NCI-H1930 (cell line): ENCODE measurements at places on chromosomes 4 and X.

DNA sequence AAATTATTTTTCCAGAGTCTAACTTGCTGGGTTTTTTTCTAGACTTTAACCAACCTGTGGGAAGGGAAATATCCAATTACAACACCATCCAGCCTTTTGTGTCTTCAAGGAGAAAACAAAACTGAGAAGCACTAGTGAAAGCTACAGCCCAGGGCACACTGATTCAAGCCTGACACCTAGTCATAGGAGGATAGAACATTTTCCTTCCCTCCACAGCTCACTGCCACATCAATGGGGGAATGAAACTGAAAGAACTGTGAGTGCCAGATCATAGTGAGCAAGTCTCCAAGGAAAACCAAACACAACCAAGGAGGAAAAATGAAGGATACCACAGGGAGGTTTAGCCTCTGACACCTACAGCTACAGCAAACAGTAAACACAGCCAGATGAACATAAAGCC, 43.3 kb upstream of the MAGEA8 start:
- DNase-seq: no peak

DNA sequence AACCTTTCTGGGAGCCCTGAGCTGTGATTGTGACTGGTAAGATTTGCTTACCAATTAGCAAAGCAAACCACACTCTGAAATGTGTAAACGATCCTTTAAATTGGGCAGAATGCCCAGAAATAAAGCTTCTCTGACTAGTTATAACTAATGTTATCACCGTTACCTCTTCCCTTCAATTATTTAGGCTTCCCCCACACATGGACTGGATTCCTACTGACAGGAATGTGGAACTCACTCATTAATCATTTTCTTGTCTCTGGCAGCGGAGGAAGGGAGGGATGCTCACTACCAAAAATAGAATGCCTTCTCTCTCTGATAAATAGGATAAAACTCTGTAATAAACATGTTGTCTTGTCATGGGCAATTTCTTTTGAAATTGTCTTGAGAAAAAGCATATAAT, 25.3 kb upstream of the NWD2 start:
- no peak for DNase-seq

DNA sequence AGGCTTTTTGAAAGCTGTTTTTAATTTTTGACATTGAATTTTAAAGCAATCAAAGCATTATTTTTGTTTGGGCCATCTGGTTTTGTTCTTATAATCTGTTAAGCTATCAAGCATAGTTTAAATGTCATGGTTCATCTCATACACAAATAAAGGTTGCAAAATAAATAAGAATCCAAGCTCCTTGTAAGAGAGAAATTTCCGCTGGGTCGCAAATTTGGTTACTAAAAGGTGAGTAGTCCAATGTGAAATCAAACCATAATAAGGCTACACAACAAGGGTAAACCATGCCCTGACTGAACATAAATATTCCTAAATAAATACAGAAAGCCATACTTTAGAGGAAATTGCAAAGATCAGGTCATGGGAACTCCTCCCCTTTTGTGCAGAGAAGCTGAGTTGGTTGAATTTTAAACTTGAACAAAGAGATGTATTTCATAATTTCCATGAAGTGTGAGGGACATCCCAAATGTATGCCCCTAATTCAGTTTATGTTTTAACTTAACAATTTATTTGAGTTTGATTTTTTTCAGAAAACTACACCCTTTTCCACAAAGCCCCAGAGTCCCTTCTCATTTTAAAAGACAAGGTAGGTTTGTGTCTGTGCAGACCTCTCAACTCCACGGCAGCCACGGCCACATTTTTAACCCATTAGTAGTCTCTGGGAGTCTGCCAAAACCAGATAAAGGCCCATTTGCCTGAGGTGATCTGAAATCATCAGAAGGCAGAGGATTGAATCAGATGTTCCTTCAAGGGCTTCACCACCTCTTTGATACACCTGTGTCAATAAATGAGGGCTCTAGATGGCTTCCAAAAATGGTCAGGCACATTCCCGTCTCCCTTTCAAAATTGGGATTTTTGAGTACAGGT, 85.2 kb downstream of the PLAC1 start:
- DNase-seq: no peak

DNA sequence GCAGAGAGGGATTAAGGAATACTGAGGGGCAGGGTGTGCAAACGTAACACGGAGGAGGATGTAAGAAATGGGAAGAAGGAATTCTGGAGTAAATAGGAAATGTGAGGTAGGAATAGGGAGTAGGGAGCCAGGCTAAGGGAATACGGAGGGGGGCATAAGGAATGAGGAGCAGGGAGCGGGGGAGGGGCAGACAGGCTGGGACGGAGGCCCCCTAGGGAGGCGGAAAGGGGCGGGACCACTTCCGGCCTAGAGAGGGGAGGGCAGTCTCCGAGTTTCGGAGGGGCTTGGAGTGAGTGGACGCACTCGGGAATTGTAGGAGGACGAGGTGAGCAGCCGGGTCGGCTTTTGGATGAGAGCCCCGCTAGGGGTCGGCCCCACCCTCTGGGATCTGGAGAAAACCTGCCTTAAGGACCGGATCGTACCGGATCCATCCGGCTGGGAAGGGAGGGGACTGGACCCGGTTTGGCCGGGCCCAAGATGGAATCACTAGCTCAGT, 612 bp downstream of the MAGED2 start:
- DNase-seq: peak; percentile 49

DNA sequence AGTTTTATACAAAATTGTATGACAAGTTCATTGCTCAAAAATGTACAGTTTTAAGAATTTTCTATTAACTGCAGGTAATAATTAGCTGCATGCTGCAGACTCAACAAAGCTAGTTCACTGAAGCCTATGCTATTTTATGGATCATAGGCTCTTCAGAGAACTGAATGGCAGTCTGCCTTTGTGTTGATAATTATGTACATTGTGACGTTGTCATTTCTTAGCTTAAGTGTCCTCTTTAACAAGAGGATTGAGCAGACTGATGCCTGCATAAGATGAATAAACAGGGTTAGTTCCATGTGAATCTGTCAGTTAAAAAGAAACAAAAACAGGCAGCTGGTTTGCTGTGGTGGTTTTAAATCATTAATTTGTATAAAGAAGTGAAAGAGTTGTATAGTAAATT, 131.0 kb downstream of the TET2 start:
- peak; percentile 69 for DNase-seq
